ENCODE measurements at places on chromosomes 4 and X. TPM values are rescaled to one million over a fixed set of nuclear protein-coding genes. Genes with fewer than 3 reads are reported as not detected.

Gene LYAR
- total RNA-seq, result 7.1 TPM

Gene GAGE13
- not detected for total RNA-seq

Gene COL25A1
- total RNA-seq, result 1.8 TPM

DNA sequence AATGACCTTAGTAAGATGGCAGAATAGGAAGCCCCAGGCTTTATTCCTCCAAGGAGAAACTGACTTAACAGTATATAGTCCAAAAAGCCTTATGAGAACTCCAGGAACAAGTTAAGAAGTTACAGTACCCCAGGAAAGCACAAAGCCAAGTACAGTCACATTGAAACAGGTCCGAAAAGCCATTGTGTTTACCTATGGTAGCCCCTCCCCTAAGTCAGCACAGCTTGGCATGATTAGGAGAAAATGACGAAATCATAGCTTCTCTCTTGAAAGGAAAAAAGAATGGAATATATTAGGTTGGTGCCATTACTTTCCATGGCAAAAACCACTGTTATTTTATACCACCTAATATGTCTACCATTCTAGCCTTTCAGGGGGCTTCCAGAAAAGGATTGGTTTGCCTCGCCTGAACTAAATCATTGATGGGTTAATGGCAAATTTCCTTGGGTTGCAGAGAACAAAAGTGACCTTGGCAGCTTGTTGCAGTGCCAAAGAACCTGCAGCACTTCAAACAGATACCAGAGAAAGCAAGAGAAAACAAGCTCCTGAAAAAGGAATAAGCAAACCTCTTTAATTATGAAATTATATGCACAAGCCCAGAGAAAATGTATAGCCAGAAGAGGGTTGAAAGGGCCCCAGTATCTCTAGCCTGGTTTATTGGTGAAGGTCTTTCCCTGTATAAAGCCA lies 130.6 kb downstream of the PTCHD1 start:
- H3K27me3 ChIP-seq, result peaks cover 5% of the 10 kb centered on the region
- H3K36me3 ChIP-seq, result no peaks in the 10 kb centered on the region
- no peak overlapping the region for H3K4me3 ChIP-seq
- no peaks in the 10 kb centered on the region for H3K4me1 ChIP-seq
- H3K27ac ChIP-seq, result no peak overlapping the region
- DNase-seq, result no peak

DNA sequence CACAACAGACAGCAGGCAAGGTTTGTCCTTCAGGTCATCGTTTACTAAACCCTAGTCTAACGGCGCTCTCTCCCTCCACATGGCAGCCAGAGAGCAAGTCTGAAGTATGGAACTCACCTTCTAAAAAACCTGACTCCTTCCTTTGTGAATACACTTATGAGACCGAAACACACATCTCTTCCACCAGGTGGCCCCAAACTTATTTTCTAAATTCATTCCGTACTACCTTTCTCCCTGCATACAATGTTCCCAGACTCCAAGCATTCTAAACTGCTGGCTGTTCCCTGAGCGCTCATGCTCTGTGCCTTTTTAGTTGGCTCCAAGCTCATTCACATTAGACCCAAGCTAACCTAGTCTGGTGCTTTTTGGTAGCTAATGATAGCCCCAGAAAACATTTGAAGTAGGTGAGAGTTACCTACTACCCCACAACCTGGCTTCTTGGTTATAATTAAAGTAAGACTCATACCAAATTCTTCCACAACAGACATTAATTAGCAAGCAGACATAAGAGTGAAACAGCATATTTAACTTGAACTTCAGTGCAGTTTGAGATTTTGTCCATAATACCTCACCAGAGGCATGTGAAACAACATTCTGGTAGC lies 67.6 kb upstream of the DCLK2 start:
- H3K36me3 ChIP-seq, result no peaks in the 10 kb centered on the region
- H3K4me1 ChIP-seq, result no peaks in the 10 kb centered on the region
- DNase-seq, result peak; percentile 40
- H3K27ac ChIP-seq, result no peak overlapping the region

DNA sequence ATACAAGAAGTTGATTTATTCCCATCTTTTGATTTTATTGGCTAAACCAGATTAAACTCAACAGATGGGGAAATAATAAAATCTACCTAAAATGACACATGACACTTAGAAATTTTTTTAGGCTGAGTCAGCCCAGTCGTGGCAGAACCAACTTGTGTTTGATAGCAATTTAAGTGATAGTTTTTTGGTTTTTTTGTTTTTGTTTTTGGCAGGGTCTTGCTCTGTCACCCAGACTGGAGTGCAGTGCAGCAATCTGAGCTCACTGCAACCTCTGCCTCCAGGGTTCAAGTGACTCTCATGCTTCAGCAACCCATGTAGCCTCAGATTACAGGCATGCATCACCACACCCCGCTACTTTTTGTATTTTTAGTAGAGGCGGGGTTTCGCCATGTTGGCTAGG lies 370.3 kb upstream of the NOCT start:
- H3K4me1 ChIP-seq, result no peaks in the 10 kb centered on the region
- H3K27ac ChIP-seq, result no peak overlapping the region
- H3K27me3 ChIP-seq, result no peaks in the 10 kb centered on the region
- no peaks in the 10 kb centered on the region for H3K36me3 ChIP-seq
- no peak for DNase-seq
- H3K4me3 ChIP-seq, result no peak overlapping the region

DNA sequence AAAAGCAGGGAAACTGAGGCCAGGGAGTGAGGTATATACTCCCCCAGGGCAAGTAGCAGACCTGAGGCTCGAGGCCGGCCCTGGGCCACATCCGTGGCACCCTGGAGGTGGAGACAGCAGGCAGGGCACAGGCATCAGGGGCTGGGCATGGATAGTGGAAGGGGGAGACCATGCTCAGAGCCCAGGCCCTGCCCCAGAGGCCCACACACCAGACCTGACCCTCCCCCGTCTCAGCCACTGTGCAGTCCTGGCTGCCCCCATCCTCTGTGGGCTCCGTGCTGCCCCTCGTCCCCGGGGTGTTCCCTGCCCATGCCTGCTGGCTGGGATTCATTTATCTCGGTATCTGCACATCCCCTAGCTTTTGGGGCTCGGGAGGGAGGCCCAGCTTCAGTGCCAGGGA lies 103.1 kb upstream of the NKX1-1 start:
- H3K27ac ChIP-seq, result no peak overlapping the region
- no peaks in the 10 kb centered on the region for H3K36me3 ChIP-seq
- H3K4me1 ChIP-seq, result no peaks in the 10 kb centered on the region
- H3K4me3 ChIP-seq, result no peak overlapping the region
- H3K27me3 ChIP-seq, result no peaks in the 10 kb centered on the region

GRCh38 chrX:72131317-72132294 lies at the start of gene RTL5:
Gene RTL5, minus strand, starts transcription at chrX:72131915.
- peak within 1 kb of the TSS; percentile 39 for H3K4me3 ChIP-seq
- peak; percentile 93 for DNase-seq
- H3K4me1 ChIP-seq, result no peaks in the 10 kb centered on the region
- no peaks in the 10 kb centered on the region for H3K36me3 ChIP-seq
- no peaks in the 10 kb centered on the region for H3K27me3 ChIP-seq
- H3K27ac ChIP-seq, result peak within 1 kb of the TSS; percentile 79

All from uterus (tissue), 4 donors.